ENCODE measurements at places on chromosomes 16 and 17.

DNA sequence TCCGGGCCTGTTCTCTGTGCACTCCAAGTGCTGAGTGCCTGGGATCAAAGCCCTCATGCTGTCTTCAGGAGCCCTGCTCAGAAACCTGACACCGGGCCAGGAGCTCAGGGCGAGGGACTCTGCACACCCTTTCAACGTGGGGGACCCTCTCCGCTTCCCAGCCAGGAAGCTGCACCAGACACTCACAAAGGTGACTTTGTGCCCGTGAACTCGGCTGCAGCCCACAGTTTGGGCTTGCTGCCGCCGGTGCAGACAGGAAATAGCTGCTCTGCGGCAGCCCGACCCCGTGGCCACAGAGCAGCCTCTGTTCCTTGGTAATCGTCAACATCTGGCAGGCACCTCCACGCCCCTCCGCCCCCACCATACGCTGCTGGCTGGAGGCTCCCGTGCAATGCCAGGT is 93.4 kb upstream of the METRNL start:
- no peak overlapping the region for H3K4me3 ChIP-seq
- H3K27me3 ChIP-seq, result no peaks in the 10 kb centered on the region
- no peaks in the 10 kb centered on the region for H3K4me1 ChIP-seq
- no peaks in the 10 kb centered on the region for H3K36me3 ChIP-seq

- DNase-seq, result no peak
- peaks cover 40% of the 10 kb centered on the region for H3K4me1 ChIP-seq
- H3K27ac ChIP-seq, result no peak overlapping the region
- H3K36me3 ChIP-seq, result no peaks in the 10 kb centered on the region
Measured at GRCh38 chr17:45299361-45299760, 17.5 kb downstream of the MAP3K14 start.

DNA sequence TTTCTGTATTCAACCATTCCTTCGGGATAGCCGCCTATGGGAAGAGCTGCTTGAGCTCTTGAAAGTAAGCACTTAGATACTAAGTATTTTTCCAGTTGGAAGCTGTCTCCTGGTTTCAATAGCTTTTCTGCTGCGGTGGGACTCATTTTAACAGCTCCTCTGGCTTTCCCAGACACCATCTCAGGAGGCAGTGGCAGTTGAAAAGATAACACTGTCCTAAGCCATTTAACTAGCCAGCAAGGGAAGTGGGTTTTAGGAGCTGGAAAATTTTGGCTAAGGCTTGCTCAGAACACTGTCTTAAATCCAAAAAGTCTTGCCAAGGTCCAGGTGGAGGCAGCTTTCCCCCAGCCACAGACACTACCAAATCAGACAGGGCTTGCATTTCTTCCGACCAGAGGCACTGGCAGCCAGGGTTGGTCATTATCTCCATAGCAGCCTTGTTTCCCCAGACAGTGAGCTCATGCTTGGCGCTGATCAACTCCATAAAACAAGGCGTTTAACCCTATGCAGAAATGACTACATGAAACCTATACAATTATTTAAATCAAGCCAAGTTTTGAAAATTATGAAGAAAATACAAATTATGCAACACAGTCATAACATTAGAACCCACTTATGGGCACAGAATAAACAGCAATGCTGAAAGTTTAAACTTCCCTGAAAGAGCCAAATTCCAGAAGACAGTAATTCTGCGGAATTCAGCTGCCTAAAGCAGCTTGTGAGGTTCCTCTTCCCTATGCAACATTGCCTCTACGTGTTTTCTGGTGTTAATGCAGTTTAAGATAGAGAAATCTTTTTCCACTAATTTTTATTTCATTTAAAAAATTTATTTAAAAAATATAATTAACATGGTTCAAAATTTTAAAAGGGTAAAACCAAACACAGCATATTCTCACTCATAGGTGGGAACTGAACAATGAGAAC is 25.0 kb downstream of the GABARAPL2 start:
- H3K4me1 ChIP-seq, result peaks cover 9% of the 10 kb centered on the region
- no peaks in the 10 kb centered on the region for H3K27me3 ChIP-seq
- no peaks in the 10 kb centered on the region for H3K36me3 ChIP-seq
- peak; percentile 26 for DNase-seq
- H3K27ac ChIP-seq, result peak overlapping the region; percentile 94
- H3K4me3 ChIP-seq, result peak overlapping the region; percentile 42

DNA sequence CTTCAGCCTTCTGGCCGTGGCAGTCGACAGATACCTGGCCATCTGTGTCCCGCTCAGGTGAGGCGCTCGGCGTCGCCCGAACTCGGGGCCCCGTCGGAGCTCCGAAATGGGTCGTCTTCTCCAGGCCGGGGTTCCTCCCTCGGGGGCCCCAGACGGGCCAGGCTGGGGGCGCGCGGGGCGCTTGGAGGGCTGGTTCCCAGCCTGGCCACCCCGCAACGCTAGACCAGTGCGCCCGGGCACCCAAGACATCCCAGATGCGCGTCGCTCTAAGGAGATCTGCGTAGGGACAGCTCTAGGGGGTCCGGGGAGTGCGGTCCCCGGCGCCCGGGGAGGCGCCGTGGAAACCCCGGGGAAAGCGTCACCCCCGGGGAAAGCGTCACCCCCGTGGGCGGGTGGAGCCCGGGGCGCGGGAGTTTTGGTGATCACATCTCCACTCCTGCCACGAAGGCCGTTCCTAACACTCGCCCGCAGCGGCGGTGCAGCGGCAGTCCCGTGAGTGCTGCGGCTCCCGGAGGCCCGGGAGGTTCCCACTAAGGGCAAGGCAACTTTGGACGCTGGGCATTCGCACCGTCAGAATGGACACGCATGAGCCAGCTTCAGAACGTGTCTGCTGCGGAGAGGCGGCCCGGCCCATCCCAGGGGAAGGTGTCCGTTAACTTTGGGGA is 729 bp downstream of the ADORA2B start:
- H3K4me3 ChIP-seq, result peak overlapping the region; percentile 82
- no peak for DNase-seq
- H3K4me1 ChIP-seq, result peaks cover 8% of the 10 kb centered on the region
- H3K36me3 ChIP-seq, result no peaks in the 10 kb centered on the region
- H3K27me3 ChIP-seq, result no peaks in the 10 kb centered on the region
